ENCODE measurements at places on chromosomes 7 and 10.
A peak's percentile ranks its signal among the peaks of the same experiment; 100 is the strongest.

DNA sequence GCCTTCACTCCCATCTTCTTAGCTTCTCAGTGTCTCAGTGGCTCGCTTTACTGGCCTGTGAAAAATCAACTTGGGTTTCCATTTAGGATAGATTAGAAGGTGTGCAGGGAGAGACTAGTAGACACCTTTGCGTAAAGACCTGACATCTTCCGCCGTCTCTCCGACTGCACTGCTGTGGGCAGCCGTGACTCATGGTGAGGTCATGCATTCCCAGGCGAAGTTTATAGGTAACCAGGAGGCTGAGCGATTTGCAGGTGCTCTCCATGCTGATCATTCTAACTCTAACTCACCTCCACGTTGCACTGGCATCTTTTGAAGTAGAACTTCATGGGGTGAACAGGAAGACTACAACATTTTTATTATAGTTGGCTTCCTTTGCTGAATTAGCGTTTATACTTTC lies 68.0 kb upstream of the ZNF438 start:
- ATAC-seq = no peak

GRCh38 chr7:21359163-21359562 lies 68.7 kb upstream of the SP4 start:
- ATAC-seq = no peak

DNA sequence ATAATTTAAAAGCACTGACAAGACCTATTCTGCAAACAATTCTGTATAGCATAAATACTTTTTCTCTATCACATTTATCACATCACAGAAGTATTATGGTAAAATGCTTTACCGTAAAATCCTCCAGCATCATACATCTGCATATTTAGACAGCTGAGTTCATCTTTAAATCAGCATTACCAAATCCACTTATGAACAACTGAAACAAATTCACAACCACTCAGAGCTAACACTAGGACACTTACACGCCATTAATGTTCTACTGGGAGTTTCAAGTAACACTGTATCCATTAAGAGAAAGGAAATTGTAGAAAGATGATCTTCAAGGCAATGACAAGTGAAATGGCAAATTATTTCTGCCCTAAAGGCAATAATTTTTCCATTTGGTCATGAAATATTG lies 105.7 kb upstream of the DKK1 start:
- no peak for ATAC-seq

DNA sequence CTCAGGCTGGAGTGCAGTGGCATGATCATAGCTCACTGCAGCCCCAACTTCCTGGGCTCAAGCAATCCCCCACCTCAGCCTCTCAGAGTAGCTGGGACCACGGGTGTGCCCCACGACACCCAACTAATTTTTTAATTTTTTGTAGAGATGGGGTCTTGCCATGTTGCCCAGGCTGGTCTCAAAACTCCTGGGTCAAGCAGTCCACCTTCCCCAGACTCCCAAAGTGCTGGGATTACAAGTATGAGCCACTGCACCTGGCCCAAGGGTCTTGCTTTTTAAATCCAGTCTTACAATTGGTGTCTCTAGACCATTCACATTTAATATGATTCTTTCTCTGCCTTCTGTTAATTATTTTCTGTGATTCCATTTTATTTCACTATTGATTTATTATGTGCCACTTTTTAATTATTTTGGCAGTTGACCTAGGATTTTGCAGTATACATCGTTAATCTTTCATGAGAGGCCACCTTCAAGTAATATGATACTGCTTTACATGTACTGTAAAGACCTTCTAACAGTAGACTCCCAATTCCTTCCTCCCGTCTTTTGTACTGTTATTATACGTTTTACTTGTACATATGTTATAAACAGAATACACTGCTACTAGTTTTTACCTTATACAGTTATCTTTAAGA lies 18.7 kb downstream of the MMP21 start:
- no peak for ATAC-seq

DNA sequence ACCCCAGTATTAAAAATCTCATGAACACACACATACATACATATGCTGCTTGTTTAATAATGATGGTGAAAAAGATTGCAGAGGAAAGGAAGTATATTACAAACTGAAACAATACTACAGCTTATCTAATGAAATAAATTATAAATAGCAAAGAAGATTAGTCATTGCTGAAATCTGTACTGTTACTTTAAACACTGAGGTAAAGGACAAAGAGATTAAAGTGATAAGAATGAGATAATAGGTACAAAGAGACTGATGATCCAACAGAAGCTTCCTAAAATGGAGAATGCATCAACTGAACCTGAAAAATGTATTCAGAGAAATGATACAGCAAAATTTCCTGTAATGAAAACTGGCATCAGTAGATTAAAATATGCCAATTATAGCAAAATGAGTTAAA lies 91.5 kb upstream of the KCND2 start:
- no peak for ATAC-seq

DNA sequence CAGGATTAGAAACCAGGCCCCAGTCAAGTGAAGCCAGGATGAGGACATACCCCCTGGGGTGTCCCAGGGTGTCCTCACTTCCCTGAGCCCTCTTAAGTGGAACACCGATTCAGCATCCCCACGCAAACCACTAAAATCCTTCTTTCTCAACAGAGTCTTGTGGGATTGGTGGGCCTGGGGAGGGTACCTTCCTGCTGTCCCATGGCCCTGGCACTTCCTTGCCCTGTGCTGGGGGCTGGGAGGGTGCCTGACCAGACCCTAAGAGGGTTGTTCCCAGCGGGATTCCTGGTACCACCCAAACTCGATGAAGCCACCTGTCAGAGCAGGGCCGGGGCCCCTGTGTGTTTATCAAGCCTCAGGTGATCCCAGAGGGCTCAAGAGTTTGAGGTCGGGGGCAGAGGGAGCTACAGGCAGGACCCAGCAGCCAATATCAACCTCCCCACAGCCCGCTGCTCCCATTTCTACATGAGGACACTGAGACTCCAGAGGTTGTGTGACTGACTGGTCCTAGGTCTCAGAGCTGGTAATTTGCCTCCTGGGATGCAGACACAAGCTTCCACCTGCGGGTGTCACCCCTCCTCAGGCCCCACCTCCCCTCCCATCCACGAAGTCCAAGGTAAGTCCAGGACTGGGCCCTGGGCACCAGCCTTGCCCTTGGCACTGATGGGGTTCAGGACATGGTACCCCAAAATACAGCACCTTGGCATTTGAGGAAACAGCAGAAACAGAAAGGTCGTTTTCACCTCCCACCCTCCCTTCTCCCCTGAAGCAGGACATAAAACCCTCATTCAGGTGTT lies 31.4 kb downstream of the OAT start:
- ATAC-seq = no peak

GRCh38 chr10:68118657-68119056 lies 9.4 kb downstream of the MYPN start:
- no peak for ATAC-seq

- no peak for ATAC-seq
Measured at GRCh38 chr10:131083915-131084790, 227.4 kb downstream of the TCERG1L start.

DNA sequence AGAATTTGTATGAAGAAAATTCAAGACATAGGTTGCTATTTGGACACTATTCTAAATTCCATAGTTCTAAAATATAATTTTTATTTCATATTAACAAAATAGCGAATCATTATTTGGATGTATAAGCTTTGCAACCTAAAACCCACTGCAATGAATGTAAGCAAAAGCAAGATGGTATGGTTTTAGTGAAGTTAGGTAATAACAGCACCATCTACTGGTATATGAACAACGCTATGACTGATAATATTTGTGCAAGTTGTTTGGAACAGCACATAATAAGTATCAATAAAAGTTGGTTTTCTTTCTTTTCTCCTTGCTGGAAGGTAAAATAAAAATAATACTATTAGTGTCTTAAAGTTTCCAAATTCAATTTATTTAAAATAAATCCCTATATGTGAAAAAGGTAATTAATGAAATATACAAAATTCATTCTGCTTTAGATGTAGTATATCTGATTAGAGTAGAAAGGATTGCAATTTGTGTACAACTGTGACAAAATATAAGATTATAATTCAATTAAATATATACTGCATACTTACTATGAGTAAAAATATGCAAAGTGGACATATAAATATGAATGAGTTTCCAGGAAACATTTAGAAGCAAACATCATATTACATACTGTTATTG lies 79.0 kb upstream of the LSM8 start:
- peak; percentile 86 for ATAC-seq

- no peak for ATAC-seq
Measured at GRCh38 chr10:56715262-56715661, 354.2 kb upstream of the ZWINT start.

GRCh38 chr7:18656362-18656761 lies 160.8 kb downstream of the HDAC9 start:
- ATAC-seq = no peak

GRCh38 chr10:71638064-71638821 lies 81.3 kb downstream of the C10orf105 start:
- ATAC-seq = no peak

- no peak for ATAC-seq
Measured at GRCh38 chr10:55227967-55228366, 426.9 kb upstream of the PCDH15 start.

DNA sequence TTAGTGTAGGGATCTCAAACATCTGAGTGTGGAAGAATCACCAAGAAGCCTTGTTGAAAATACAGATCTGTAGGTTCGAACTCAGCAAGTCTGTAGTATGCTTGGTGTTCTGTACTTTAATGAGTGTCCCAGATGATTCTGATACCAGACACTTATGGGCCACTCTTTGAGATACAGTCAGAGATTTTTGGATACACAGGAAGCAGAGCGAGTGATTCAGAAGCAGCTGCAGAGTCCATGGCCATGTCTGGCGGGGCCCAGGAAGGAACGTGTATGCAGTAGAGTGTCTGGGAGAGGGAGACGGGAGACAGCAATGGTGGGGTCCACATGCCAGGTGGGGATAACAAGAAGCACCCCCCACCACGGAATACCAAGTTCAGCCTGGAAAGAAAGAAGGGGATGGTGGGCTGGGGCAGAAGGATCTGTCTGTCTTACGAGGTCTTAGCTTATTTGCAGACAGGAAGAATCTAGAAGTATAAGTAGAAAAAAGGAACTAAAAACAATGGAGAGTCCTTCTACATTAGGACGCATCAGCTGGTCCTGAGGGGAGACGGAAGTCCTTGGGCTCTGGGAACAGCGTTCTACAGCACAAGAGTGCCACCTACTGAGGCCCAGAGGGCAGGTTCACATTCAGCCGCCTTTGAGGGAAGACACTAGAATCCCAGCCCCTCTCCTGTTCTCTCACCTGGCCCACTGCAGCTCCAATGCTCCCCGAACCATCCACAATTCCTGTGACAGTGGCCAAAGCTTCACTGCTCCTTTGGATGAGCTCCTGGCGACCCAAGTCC lies 55.4 kb downstream of the SLC37A3 start:
- peak; percentile 82 for ATAC-seq

GRCh38 chr10:30727524-30727923 lies 98.0 kb upstream of the LYZL2 start:
- ATAC-seq = no peak

DNA sequence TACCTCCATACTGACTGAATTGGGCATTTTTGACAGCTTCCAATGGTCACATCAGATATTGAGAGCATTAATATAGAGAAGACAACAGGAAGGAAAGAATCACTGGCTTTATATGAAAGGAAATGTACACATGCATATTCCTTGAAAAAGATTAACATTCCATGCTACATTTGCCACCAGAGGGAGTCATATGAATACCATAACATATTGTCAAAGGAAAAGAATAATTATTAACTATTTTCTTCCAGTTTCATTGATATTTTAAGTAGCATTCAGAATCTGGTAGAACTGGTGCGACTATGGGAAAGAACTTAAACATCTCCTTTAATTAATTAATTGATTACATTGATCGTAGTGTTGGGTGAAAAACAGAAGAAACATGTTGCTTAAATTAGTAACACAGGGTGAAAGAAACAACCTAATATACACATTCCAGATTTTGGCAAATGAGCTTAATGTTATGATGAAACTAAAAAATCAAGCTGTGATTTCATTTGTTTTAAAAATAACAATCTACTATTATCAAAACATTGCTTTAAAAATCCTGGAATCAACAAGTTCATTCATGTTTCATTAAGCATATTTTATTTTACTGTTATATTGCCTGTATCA lies 71.5 kb downstream of the GPR85 start:
- ATAC-seq = peak; percentile 87

- ATAC-seq = no peak
Measured at GRCh38 chr7:147911201-147911601, 679.4 kb upstream of the C7orf33 start.

- ATAC-seq = no peak
Measured at GRCh38 chr10:6958711-6959110, 378.6 kb upstream of the PRKCQ start.

GRCh38 chr10:24459836-24460235 lies 250.9 kb downstream of the KIAA1217 start:
- no peak for ATAC-seq

DNA sequence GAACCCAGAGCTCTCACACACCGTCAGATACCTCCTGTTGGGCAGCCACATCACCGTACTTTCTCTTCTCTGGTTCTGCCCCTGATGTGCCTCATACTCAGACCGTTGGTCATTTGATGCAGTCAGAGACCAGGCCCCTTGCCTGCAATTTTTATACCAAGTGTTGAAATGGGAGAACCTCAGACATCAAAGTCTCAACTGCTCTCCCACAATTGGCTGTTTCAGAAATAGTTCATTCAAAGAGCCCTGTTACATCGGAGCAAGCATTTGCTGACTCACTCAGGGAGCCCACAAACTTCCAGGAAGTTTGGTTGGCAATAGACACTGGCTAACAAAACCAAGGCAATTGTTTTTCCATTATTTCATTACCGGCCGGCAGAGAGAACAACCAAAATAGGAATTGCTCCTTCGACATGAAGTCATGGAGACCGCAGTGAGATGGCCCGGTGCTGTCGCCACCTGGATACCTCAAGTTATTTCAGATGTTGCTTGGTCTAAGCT lies 33.5 kb upstream of the ADAM12 start:
- peak; percentile 82 for ATAC-seq

DNA sequence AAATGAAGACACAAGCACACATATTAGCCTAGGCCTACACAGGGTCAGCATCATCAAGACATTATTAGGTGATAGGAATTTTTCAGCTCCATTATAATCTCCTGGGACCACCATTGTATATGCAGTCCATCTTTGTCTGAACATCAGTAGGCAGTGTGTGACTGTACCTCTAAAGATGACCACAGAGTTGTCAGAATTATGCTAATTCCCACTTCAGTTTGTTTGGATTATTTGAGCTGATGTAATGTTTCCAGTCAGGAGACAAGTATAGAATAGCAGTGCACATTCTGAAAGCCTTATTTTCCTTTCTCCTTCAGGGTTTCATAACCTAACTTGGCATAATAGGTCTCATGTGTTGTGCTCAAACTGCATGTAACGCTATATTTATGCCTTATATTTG lies 306.4 kb downstream of the NXPH1 start:
- no peak for ATAC-seq

- ATAC-seq = no peak
Measured at GRCh38 chr7:131094685-131095084, 233.0 kb upstream of the MKLN1 start.

GRCh38 chr7:73823873-73824592 lies 6.8 kb upstream of the CLDN4 start:
- no peak for ATAC-seq

GRCh38 chr10:61705022-61705613 lies 42.4 kb downstream of the CABCOCO1 start:
- ATAC-seq = no peak

GRCh38 chr7:64871761-64872160 lies 31.3 kb upstream of the ZNF273 start:
- ATAC-seq = no peak

- peak; percentile 36 for ATAC-seq
Measured at GRCh38 chr10:79260811-79261740, 86.2 kb upstream of the PPIF start.
